ENCODE measurements at places on chromosomes 1 and 21.

- no peak for DNase-seq
Measured at GRCh38 chr1:35577071-35577998, 4.2 kb downstream of the TFAP2E start.

DNA sequence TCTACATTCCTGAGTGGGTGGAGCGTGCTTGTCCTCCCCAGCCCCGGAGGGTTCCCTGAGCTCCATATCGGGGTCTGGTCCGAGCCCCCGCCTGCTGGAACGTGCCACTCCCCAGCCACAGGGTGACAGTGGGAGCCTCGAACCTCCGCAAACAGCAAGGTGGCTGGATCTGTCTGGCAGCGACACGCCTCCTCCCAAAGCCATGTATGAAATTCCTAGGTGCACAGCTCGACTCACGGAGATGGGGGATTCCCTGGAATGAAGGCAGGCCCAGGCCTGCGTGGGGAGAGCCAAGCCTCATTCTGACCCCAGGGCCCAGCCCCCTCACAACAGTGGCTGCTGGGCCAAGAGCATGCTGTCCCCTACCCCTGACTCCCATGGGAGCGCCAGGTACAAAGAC lies 32.9 kb downstream of the TP73 start:
- DNase-seq = no peak

GRCh38 chr1:85188530-85188929 lies 12.3 kb downstream of the SYDE2 start:
- DNase-seq = peak; percentile 24

- no peak for DNase-seq
Measured at GRCh38 chr1:191969290-191969689, 189.0 kb upstream of the RGS18 start.

DNA sequence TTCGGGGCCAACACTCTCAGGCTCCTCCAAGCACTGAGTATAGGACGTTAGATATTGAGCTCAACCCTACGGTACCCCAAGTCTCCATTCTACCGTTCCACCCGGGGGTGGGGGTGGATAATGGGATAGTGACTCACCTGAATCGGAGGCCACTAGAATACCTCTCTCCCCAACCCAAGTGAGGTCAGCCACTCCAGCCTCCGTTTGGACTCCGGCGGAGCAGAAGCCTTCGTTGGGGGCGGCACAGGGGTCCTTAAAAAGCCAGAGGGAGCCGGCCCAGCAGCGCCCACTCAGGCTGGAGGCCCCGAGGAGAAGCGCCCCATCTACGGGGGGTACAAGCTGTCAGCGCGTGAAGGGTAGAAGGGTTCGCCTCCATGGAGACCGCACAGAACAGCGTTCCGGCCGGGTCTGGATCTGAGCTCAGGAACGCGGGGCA lies 556 bp downstream of the WDR77 start:
- DNase-seq = no peak

GRCh38 chr1:40662864-40663263 lies 2.6 kb downstream of the RIMS3 start:
- peak; percentile 10 for DNase-seq

Measured in EH (cell line).